OCI-LY7 (cell line): ENCODE measurements at places on chromosomes 2 and 18. TPM values are rescaled to one million over a fixed set of nuclear protein-coding genes. Genes with fewer than 3 reads are reported as not detected.

DNA sequence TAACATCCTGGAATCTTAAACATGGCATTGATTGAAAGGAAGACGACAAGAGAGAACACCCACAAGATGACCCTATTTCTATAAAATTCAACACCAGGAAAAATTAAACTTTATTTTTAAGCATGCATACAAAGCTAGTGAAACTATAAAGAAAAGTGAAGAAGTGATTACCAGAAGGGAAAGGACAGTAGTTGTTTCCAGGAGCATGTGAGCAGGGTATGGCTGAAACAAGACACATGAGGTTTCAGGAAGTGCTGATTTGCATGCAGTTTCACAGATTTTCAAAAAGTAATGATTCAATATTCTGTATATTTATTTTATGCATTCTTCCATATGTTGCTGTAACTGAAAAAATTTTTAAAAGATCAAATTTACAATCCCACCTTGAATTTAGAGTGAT, 24.6 kb upstream of the DAW1 start:
- no peak for DNase-seq

GRCh38 chr2:133424876-133425275, 143.4 kb downstream of the NCKAP5 start:
- no peak for DNase-seq

DNA sequence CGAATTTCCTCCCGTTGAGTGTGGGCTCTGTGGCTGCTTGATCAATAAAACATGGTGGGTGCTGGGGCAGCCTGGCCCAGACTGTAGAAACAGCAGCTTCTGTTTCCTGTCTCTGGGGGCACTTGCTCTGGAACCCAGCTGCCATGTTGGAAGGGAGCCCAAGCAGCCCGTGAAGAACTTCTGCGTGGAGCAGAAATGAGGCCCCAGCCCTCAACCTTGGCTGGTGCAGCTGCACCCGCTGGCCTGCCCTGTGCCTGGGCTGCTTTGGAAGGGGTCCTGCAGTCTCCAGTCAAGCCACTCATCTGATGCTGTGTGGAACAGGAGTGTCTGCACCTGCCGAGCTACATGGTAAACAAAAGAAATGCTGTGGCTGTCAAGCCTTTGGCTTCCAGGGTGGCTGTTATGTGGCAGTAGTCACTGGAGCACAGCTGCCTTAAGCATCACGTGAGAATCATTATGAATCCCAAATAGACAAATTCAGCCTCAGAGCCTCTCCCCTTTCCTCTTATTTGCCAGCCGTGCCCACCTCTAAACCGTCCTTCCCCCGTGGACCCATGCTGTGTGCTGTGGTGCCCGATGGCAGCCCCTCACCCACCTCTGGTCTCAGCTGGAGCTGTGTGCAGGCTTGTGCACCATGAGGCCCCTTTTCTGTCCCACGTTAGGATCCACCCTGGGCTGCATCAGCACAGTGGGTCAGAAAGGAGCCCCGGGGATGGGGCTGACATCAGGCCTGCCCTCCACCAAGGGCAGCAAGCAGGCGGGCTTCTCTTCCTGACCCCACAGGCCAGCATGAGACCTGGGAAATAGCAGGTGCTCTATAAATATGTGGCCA, 134.0 kb upstream of the HDAC4 start:
- no peak for DNase-seq

SLC9A2 gene
- total RNA-seq: not detected in 2 replicates
